ENCODE measurements at places on chromosomes 12 and 14.

- DNase-seq, result no peak
Measured at GRCh38 chr14:26190646-26191045, 407.2 kb downstream of the NOVA1 start.

GRCh38 chr12:2439332-2440100 lies 355.3 kb upstream of the FKBP4 start:
- no peak for DNase-seq

DNA sequence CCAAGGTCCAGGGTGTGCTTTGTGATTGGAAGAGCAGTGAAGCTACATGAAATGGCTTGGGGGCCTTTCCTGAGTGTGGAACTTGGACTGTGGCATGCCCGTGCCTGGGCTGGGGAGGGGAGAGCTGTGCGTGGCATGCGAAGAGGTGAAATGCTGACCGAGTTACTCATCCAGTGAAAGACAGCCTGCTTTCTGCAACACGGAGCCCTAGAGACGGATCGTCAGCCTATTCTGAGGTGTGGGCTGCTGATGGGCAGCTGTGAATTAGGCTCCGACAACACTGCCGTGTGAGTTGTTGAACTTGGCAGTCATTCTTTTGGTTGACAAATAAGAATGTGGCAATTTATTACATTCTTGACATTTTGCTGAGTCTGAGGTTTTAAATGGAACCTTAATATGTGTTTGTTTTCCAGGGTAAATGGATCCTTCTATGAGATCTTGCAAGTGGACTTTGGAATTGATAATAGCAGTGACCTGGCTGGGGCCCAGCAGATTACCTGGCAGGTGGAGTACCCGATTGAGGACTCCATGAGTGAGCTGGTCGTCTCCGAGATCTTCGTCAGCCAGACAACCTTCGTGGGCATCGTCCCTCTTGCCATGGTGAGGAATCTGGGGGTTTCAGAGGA lies 453.9 kb downstream of the AACS start:
- DNase-seq, result no peak

DNA sequence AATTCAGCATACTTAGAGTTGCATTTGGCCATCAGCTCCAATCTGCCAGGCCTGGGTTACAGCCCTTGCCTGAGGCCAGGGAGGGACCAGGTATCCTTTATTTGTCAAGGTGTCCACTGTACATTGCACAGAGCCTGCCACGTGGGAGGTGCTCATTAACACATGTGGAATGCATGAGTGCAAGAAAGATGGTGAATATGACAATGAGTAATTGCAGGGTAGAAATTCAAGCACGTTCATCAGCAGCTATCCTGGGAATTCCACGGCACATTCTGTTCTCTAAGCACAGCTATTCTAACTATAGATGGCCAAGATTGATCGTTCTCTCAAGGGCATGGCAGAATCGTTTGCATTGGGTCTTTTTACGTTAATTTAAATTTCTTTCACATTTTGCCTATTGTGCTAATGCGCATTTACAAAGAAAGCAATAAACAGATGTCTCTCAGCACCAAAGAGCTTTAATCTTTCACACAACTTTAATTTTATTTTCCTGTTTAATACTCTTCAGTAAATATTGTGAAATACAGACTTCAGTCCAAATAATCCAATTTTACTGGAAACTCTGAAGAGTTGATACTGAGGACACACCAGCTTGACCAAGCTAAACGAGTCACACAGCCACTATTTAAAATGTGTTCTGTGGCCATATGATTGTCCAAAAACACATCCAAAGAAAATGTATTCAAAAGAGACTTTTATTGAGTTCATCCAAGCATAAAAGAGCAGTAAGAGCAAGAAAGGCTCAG lies 1025.7 kb upstream of the TMEM132C start:
- DNase-seq, result no peak

DNA sequence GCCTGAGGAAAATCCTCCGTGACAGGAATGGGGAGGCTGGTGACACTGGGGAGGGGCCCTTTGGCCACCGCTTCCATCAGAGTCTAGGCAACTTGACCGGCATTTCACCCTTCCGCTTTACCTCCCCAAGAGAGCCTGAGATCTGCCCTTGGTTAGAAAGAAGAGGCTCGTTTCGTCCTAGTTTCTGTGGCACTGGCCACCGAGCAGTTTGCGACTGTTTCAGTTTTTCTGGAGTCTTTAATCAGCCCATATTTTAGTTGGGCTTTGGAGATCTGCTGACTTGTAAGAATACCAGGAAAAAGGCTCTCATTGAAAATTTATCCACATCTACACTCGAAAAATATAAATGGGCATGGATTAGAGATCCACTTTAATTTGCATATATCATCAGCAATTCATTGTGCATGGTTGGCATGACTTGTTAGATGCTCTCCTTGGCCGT lies 414 bp upstream of the ANKS1B start:
- no peak for DNase-seq

DNA sequence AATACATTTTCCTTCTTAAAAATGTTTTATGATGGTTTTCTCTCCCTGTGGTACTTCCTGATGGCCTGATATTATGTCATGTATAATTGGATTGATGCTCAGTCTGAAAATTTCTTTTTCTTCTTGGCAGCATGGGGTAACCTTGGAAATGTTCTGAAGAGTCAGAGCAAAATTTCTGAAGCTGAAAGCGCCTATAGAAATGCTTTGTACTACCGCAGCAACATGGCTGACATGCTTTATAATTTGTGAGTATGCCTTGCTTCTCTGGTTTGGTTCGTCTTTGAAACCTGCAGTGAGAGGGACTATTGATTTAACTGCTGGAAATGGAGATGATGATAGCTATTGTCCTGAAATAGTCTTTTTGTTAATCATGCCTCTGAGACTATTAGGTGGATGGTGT lies 243.6 kb downstream of the TMTC2 start:
- no peak for DNase-seq

GRCh38 chr12:27824126-27824842 lies 44.2 kb upstream of the MANSC4 start:
- DNase-seq, result no peak

GRCh38 chr12:7102582-7102981 lies 6.4 kb downstream of the C1RL start:
- DNase-seq, result no peak

DNA sequence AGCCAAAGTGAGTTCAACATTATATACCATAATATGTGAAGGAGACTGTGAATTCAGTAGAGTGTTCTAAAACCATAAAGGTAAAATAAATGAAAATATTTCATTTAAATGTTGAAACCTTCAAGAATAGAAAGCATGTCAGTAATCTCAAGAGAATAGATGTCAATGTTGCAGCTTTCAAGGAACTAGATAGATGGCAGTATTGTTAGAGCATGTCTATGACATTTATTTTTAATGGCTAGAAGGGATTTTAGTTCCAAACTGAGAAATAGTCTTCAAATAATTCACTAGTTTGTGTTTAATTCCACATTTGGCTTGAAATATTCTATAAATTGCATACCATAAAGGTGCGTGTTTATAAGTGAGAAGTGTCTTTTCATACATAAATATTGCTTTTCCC lies 326.5 kb downstream of the FLRT2 start:
- no peak for DNase-seq

DNA sequence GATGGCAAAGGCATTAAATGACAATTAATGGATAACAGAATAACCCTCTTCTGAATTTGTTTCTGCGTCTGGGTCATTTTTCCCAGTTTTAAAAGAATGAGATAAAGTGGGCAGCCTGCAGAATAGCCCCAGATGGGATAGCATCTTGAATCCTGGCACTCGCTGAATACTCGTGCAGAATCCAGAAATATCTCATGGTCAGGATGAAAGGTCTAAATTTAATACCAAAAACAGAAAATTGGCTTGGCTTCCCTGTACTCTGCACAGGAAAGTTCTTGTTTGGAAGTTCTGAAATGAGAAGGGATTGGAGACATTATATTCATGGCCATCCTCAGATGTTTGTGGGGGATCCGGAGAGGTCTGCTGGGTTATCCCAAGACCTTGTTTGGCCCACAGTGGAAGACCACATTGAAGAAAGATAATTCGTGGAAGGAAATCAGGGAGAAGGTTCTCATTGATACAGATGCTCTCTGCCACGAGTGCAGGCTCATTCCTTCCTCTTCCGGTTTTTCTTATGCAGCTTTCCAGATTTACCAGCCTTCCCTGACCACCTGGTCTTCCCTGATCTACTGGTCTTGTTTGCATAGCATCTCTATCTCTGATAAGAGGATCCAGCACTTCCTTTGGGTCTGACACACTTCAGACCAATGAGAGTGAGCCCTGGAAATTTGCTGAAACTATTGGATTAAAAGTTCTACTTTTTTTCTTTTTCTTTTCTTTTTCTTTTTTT lies 6.0 kb upstream of the IFT81 start:
- no peak for DNase-seq

GRCh38 chr12:96130396-96131059 lies 63.6 kb upstream of the ELK3 start:
- DNase-seq, result no peak

DNA sequence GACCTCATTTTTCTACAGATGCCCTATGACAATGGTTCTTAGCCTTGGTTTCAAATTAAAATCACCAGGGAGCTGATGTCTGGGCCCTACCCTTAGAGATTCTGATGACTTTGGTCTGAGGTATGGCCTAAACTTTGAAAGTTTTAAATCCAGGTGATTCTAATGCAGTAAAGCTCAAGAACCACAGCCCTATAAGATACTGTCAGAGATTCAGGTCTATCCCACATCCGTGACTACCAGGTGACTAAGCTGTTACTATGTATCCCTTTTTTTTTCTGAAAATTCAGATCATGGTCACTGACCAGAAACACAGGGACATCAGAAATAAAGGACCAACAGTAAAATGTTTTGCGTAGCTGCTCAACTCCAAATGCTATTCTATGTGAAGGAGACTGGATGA lies 148.8 kb upstream of the BMP4 start:
- no peak for DNase-seq

DNA sequence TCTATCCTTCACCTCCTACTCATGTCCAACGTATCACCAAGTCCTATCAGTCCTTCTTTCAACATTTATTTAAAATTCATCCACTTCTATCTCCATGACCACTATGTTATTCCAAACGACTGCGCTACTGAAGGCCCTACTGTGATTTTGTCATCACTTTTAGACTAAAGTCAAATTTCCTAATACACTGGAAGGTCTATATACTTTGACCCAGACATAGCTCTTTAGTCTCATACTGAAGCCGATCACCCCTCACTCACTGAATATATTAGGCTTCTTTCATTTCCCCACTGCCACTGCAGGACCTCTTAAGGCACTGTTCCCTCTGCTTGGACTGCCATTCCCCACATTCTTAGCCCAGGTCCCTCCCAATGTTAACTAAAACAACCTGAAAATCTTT lies 25.6 kb downstream of the SLC38A4 start:
- no peak for DNase-seq

DNA sequence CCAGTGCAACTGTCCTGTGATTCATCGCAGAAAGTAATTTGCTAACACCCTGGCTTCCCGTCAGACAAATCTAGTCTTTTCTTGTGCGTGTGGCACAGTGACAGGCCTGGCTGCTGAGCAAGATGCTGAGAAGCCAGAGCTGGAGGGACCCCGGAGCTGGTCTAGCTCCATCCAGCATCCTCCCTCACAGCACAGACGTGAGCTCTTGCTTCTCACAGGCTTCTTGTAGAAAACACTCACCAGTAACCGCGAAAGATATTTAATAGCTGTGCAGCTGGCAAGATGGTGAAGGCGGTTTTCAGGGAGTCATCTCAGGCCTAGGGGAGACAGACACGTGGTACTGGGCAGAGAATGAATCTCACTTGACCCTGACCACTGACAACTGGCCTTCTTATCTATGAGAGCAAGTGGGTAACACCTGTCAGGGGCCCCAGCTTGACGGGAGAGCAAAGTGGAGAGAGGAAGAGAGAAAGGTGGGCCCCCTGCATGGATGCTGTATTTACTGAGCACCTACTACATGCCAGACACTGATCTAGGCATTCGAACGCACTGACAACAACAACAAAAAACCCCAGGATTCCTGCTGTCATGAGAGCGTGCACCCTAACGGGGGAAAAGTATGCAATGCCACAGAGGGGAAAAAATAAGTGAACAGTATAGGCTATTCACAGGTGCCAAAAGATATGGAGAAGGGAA lies 63.3 kb downstream of the CCDC88C start:
- no peak for DNase-seq

DNA sequence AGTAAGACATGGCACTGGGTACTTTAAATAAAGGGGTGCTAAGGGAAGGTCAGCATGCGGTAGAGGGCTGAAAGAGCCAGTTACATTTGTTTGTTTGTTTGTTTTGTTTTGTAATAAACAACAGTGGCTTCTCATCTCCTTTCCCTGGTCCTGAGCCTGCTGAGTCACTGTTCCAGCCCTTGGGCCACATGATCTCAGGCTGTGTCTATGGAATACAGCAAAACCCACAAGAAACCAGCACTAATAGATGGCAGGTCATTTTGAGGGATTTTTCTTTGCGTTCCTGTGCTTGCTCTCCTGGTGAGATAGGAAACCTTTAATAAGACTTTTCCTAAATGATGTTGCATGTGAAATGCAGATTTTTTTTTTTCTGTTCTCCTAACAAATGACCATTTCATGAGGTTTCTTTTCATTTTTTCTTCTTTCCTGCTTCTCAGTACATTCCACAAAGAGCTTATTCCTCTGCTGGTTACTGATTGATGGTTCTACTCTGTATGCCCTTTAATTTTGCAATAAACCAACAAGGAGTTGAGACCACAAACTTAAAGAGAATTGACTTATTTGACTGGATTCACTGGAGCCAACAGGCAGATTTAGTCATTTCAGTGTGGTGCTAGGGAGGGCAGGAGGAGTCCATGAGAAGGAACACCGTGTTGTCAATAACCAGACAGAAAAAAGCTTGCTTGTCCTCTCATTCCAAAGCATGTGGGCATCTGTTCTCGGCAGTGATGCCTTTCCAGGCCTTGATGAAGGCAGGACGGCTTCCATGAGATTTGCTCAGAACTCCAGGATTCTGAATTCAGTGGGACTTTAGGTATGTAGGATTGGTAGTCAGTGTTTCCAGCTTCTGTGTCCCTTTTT lies 459.2 kb downstream of the RAD51B start:
- no peak for DNase-seq

DNA sequence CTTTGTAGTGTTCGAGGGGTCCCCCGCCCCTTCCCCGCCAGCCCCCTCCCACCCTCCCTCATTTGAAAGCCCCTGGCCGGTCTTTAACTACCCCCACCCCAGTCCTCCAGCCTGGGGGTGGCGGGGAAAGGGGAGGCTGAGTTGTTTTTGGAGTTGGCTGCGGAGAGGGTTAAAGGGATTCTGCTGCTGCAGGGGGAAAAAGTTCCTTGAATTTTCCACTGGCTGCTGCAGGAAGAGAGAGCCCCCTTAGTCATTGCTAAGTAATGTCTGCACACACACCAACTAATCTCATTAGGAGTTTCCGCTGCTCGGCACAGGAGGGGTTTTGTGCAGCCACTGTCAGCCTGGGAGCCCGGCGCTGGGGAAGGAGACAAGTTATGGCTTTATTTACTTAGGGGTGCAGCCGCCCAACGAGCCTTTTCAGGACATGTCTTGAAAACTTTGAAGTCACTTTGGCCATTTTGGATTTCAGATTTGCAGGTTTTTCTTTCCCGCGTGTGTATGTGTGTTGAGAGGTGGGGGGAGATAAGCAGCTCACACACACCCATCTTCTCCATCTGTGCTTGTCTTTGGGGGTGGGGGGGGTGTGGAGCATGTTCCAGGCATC lies 1.8 kb downstream of the ELK3 start:
- DNase-seq, result peak; percentile 64
